Type B pancreatic cell (in vitro differentiated cells): ENCODE measurements at places on chromosomes 16 and 17. TPM values are rescaled to one million over a fixed set of nuclear protein-coding genes. Genes with fewer than 3 reads are reported as not detected.

- DNase-seq, result no peak
Observed at GRCh38 chr16:48165961-48166578, 10.3 kb upstream of the ABCC12 start.

Gene CCR7
- total RNA-seq, result not detected in 2 replicates

DNA sequence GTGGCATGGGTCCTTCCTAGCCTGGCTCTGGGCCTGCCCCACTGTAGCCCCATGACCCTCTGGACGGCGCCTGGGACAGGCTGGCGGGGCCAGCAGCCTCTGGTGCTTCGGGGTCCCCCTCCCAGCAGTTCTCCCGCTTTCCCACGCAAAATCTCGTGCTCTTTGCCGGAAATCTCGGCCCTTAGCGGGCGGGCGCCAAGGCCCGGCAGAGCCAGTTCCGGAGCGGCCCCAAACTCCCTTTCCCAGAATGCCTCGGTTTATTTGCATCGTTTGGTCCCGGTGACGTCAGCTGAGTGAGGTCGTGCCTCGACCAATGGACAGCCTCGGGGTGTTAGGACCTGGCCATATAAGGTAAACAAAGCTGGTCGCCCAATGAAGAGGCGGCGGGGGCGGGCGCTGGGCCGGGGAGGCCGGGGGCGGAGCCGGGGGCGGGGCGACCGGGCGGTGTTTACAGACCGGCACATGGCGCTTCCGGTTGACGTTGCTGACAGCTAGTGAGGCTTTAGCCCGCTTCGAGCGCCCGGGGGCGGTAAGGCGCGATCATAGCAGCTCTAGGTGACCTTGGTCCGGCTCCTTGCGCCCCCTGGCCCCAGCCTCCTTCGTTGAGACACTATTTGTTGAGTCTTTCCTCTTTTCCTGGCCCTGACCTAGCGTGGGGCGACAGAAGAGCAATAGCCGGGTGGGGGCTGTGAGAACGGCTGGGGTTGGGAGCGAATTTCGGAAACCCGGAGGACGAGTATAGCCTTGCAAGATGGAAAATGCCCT is 1.5 kb upstream of the UBALD1 start:
- peak; percentile 99 for DNase-seq

Gene OTOA
- 0.17 TPM in 1 of 2 replicates, not detected in the other for total RNA-seq

DNA sequence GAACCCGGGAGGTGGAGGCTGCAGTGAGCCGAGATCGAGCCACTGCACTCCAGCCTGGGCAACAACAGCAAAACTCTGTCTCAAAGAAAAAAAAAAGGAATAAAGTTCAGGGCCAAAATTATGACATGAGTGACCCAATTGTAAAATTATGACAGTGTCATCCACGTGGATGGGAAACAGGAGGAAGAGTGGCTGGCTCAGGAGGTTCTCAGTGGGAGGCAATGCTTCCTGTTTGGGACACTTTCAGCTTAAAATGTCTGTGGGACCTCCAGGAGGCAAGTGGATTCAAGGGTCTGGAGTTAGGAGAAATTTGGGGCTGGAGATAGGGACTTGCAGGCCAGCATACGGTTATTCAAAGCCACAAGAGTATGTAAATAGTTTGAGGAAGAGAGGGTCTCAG is 8.0 kb upstream of the STX4 start:
- no peak for DNase-seq

- DNase-seq, result no peak
Observed at GRCh38 chr17:75611851-75612429, 21.3 kb upstream of the SMIM5 start.

- DNase-seq, result no peak
Observed at GRCh38 chr16:78365366-78365765, 265.9 kb downstream of the WWOX start.

GRCh38 chr16:12754824-12755543 is 48.7 kb downstream of the CPPED1 start:
- DNase-seq, result no peak

Gene ERI2
- 27.7 and 35.9 TPM in 2 replicates for total RNA-seq
